ENCODE measurements at places on chromosomes 12 and 14.

- DNase-seq = no peak
Observed at GRCh38 chr12:47039756-47040155, 39.7 kb upstream of the PCED1B start.

GRCh38 chr12:115833704-115834103 lies 443.8 kb downstream of the MED13L start:
- no peak for DNase-seq

GRCh38 chr12:69189378-69189978 lies 49.9 kb upstream of the CPSF6 start:
- no peak for DNase-seq

- no peak for DNase-seq
Observed at GRCh38 chr14:65686761-65687160, 274.2 kb downstream of the FUT8 start.

GRCh38 chr14:89616425-89616824 lies 199.4 kb upstream of the FOXN3 start:
- DNase-seq = no peak

DNA sequence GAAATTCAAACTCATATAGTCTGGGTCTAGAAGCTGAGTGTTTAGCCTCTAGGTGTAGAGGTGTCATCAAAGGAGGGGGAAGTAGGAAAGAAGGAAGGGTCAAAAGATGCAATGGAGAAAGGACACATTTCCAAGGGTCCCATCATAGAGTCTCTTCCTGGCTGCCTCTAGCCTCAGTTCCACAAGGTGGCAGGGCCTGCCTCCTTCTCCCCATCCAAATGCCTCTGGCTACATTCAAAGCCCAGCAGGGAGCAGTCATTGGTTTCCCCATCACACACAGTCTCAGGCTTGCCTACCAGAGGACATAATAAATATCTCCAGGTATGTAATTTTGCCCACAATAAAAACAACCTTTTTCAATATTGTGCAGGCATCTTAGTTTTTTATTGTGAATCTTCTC lies 2.1 kb upstream of the CCT2 start:
- DNase-seq = no peak

- DNase-seq = no peak
Observed at GRCh38 chr12:68400226-68400829, 68.2 kb upstream of the MDM1 start.

GRCh38 chr12:3603576-3603975 lies 112.6 kb downstream of the PRMT8 start:
- DNase-seq = no peak

GRCh38 chr14:94157197-94157596 lies 16.9 kb upstream of the PPP4R4 start:
- DNase-seq = no peak

DNA sequence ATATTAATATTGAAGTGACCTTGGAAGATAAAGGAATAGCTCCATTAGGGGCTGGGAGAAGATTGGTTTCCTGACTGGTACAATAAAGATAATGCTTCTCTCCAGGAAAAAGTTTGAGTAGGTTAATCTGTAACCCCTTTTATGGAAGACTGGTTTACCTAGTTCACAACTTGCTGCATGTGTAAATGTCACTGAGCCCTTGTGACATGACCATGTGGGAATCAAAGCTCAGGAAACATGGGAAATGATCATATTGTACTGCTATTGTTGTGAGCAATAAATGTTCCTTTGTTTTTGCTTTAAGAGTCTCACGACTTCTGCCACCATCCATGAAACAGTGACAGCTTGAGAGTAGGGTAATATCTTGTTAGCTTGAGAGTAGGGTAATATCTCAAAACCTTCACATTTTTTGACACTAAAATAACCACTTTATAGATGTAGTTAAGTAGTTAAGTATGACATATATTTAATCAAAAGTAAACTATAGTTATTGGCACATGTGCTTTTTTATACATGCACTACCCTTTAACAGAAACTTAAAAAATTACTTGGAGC lies 1338.6 kb downstream of the FSCB start:
- no peak for DNase-seq

- DNase-seq = peak; percentile 31
Observed at GRCh38 chr14:58243790-58244555, 670 bp upstream of the PSMA3 start.

DNA sequence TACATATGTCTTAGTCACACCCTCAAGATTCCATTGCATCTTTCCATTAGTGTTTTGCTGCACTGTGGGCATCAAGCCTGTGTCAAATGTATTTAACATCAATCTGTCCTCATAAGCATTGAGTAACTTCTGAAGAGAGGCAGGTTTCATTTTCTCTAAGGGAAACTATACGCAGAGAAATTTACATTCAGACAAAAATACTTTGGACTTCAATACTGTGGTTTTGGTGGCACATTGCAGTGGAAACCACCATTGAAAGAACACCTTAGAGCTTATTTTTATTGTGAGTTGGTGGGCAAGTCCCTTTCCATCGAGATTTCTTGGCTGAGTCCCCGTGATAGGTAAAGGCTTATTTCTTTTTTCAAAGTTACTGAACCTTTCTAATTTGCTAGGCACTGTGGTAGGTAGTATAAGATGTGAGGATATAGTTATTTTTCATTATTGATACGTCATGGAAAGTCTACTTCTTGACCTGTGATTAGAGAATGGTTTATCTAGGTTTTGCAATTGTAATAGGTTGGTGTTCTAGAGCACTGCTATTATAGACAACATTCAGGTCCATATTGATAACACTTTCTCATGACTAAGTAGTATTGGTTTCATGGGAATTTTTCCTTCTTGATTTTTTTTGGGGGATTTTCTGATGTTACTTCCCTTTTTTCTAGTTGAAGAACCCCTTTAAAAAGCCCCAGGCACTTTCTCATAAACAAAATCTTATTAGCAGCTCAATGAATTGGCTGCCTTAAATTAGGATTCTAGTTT lies 81.9 kb downstream of the CFAP54 start:
- no peak for DNase-seq

DNA sequence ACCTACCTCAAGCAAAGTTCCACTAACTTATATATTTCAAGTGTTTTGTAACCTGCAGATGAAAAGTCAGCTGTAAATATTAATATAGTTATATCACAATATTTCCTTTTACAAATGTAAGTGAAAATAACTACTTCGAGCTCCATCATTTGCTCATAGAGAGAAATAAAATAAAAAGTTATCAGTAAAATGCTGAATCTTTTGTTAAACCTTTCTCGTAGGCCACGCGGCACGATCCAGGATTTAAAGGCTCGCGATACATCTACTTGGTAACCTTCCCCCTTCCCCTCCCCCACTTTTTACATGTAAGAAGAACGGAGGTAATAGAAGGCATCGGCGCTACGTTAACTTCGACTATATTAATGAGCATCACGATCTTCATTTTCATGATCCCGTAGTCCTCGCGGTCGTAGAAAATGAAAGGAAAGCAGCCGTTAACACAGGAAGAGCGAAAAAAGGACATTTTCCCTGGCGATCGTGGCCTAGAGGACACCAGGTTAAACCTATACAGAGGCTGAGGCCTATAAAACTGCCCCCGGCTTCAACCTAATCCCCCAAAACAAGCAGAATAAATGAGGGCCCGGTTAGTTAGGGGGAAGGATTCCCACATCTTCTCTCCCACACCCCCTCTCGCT lies 508 bp downstream of the HNRNPC start:
- peak; percentile 22 for DNase-seq

DNA sequence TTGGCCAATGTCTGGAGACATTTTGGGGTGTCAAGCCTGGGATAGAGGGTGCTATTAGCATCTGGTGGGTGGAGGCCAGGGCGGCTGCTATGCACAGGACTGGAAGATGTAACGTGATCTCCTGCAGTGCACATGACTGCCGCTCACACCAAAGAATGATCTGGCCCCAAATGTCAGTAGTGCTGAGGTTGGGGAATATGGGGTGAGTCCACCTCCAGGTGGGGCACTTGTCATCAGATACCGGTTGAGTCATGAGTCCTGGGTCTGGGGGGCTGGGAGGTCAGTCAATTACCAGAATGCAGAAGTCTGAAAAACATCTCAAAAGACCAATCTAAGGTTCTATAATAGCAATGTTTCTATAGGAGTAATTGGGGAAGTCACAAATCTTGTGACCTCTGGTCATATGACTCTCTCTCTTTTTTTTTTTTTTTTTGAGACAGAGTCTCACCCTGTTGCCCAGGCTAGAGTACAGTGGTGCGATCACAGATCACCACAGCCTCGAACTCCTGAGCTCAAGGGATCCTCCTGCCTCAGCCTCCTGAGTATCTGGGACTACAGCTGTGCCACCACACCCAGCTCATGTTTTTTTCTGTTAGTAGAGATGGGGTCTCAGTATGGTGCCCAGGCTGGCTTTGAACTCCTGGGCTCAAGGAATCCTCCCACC lies 6.0 kb upstream of the SDSL start:
- DNase-seq = peak; percentile 66

DNA sequence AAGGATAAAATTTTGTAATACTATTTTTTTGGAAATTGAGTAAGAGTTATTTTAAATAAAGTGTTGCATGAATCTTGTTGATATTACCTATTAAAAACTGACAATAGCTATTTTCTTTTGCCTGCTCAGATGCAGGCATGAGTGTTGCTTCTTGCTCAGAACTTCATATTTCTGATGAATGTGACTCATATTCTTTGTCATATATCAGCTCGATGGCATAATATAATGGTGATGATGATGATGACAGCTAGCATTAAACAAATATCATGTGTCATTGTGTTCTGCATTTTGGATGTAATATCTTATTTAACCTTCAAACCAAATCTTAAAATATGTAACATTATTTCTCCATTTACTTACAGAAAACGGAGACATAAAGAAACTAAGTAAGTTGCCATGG lies 605.5 kb upstream of the FOXG1 start:
- DNase-seq = no peak

- peak; percentile 28 for DNase-seq
Observed at GRCh38 chr12:44774815-44775411, 101.2 kb downstream of the NELL2 start.

- no peak for DNase-seq
Observed at GRCh38 chr12:29943683-29944082, 159.9 kb upstream of the TMTC1 start.

DNA sequence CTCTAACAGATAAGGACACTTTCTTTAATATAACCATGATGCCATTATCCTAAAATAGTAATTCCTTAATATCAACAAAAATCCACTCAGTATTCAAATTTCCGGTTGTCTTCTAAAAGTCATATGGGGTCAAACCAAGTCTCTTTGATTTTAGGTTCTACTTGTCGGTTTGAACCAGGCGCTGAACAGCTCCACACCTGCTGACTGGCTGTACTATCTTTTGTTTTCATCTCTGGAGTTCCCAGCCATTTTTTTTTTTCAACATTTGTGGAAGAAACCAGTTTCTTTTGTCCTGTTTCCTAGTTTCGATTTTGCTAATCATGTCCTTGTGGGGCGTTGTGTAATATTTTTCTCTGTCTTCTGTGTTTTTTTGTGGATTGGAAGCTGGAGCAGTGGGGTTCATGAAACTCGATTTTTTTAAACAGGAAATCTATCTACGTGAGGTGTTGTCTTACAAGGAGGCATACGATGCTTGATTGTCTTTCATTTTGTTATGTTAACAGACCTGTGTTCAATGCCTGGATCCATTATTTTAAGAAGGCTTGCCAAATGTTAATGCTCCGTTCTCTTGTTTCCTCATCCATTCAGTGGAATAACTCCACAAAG lies 50.2 kb downstream of the FZD10 start:
- no peak for DNase-seq

GRCh38 chr12:23816394-23816851 lies 133.0 kb downstream of the SOX5 start:
- no peak for DNase-seq

DNA sequence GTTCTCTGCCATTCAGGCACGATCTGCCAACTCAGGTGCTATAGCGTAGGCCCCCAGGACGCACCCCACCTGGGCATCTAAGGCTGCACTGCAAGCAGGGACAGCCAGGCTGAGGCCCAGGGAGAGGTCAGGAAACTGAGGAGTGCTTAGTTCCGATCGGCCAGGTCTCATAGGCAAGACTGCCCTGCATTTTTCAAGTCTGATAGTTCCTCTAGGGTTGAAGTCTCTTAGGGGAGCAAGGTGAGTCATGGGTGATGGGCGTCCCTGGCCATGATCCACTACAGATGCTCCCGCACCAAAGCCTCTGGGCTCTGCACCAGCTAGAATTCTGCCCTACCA lies 13.2 kb downstream of the NOPCHAP1 start:
- DNase-seq = no peak

DNA sequence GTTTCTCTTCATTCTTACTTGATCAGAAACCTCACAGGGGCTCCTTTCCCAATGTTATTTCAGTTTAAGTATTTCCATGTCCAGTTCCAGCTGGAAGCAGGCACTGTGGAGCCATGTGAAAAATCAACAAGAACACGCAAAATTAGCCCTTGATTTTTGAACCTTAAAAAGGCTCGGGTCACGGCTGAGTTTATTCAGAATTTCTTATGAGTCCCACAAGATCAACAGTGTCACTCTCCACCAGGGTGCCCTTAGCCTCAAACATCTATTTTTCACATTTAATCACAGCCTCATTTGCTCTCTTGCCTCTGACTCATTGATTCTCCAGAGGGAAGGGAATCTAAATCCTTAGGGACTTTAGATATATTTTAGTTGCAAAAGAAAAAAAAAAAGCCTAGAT lies 157.7 kb upstream of the AVPR1A start:
- DNase-seq = no peak

DNA sequence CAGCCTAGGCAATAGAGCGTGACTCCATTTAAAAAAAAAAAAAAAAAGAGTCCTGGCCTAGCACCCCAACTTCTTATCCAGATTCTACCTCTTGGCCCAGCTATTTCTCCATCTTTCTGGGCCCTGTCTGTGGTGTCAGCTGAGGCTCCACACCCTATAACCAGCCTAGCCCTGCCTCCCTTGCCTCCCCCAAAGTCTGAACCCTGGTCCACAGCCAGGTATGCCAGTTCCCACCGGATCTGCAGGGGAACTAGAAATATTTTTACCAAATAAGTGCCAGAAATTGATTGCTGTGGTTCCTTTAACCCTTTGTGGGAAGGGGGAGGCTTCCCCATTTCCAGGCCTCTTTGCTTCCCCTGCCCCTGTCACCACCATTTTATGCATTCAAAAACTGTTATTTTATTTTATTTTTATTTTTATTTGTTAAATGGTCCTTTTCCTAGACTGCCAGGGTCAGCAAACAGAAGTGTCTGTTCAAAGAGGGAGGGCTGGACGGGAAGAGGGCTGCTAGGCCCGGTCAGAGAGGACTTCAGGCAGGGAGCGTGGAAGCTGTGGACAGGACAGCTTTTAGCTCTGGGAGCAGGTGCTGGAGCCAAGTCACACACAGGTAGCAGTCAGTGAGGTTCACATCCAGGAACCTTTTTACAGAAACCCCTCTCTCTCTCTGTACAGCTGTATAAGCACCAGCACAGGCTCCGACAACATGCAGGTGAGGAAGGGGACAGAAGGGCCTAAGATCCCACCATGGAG lies 23.2 kb downstream of the TTC9 start:
- DNase-seq = no peak

DNA sequence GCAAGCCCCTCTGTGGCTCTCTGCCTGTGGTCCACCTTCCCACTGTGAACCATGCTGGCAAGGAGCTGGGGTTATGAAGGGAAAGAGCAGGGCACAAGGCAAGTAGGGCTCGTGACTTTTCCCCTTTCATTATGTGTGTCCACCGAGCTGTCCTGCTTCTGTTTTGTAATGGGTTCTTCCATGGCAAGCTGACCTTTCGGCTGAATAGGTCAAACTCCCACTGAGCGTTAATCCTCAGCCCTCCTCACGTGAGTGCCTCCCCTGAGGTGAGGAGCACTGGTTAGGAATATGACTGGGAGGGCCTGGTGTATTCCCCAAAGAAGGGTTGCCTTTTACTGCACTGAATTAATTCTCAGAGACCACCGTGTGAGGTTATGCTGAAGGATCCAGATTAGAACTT lies 424.3 kb downstream of the NPAS3 start:
- no peak for DNase-seq
